Activated CD4-positive, CD25-positive, alpha-beta regulatory T cell treated with anti-CD3 and anti-CD28 coated beads, Interleukin-2, amount 50 U/mL, for 24 hours (primary cell): ENCODE measurements at places on chromosomes 7 and 10.

DNA sequence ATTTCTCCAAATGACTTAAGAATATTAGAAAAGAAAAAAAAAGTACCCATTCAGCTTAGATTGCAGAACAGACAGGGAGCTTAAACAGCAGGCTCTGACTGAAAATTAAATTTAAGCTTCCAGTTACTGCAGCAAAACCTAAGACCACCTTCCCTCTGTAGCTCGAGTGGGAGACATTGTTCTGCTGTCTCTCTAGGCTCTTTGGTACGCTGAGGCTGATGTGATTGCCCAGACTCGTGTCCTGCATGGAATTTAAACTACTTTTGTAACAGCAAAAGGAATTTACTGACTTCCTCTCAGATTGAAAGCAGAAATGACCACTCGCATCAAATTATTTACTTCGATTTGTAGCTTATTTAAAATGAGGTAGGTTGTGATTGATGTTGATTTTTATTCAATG is 124.6 kb downstream of the LRRTM3 start:
- no peak for ATAC-seq

DNA sequence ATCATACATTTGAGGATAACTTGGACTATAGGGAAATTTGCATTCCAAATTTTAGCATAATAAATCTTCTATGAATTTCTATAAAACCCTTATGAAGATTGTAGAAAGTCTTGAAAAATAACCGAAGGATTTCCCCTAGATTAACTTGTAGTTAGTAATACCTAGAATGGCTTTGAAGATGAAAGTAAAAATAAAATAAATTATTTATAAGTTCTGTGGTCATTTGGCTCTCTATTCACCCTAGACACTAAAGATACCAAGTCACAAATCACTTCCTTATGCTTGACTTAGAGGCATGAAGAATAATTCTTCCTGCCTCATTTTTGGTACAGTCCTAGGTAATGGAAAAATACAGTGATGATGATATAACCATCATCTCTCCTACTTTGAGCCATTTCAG is 79.3 kb downstream of the CSTF2T start:
- ATAC-seq, result no peak

- ATAC-seq, result no peak
Measured at GRCh38 chr7:18565337-18565736, 69.8 kb downstream of the HDAC9 start.

GRCh38 chr7:23467291-23467805 is 2.9 kb downstream of the IGF2BP3 start:
- no peak for ATAC-seq

DNA sequence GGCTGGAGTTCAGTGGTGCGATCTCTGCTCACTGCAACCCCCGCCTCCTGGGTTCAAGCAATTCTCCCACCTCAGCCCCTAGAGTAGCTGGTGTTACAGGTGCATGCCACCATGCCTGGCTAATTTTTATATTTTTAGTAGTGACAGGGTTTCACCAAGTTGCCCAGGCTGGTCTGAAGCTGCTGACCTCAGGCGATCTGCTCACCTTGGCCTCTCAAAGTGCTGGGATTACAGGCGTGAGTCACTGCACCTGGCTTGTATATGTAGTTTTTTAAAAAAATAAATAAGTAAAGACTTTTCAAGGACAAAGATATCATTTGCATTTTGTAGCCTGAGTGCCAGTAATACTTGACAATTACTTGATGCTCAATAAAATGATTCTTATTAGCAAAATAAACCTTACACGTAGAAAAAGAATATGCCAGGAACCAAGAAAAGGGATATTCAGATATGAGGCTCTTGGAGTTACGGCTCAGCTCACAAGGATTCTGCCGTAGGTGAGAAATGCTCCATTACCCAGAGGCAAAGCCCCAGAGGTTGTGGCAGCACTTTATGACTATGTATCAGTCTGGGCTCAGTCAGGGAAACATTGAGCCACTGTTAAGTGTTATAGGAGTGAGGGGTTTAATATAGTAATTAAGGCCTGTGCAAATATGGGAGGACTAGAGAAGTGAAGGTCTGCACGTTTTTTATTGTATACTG is 98.5 kb downstream of the TPST1 start:
- no peak for ATAC-seq

DNA sequence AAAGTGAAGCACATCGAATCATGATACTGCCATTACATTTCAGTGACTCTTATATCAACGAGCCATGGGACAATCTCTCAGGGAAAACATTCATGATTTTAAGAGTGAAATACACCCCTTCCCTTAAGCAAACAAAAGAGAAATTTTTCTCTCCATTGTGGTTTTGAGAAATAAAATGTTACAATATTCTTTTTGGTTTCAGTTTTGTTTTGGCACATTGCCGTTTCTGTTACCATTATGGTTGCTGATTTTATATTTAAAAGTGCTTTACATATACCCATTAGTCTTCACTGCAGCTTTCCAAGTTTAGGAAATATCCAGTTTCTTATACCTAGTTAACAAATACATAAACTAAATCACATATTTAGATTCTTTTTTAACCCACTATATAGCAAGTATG is 126.8 kb upstream of the SEM1 start:
- no peak for ATAC-seq

DNA sequence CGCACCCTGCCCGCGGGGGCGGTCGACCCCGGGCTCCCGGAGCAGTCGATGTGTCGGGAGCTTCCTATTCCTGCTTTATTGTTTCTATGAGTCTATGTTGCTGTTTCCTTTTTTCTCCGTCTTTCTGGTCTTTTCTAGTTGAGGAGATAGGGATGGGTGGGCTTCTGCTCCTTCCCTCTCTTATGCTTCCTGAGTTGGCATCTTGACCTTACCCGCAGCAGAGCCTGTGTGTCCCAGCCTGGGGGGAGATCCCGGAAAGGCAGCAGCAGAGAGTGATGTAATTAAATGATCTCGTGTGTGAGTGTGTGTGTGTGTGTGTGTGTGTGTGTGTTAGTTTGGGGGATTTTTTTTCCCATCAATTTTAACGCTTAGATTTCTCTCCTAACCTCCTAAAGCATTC is 486 bp upstream of the SORCS1 start:
- ATAC-seq, result no peak
